ENCODE measurements at places on chromosomes 1 and 21.

DNA sequence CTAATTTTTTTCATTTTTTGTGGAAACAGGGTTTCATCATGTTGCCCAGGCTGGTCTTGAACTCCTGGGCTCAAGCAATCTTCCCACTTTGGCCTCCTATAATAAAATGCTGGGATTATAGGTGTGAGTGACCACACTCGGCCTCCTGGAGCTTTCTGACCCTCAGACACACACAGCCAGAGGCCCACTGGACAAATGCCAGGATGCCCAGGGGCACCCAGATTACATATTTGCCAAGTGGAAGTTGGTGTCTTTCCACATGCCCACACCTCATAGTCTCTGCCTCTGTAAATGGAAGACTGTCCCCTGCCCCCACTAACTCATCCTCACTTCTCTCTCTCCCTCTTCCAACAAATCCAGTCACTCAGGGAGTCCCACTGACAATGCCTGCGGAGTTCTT is 63.4 kb upstream of the LRP8 start:
- DNase-seq, result no peak

DNA sequence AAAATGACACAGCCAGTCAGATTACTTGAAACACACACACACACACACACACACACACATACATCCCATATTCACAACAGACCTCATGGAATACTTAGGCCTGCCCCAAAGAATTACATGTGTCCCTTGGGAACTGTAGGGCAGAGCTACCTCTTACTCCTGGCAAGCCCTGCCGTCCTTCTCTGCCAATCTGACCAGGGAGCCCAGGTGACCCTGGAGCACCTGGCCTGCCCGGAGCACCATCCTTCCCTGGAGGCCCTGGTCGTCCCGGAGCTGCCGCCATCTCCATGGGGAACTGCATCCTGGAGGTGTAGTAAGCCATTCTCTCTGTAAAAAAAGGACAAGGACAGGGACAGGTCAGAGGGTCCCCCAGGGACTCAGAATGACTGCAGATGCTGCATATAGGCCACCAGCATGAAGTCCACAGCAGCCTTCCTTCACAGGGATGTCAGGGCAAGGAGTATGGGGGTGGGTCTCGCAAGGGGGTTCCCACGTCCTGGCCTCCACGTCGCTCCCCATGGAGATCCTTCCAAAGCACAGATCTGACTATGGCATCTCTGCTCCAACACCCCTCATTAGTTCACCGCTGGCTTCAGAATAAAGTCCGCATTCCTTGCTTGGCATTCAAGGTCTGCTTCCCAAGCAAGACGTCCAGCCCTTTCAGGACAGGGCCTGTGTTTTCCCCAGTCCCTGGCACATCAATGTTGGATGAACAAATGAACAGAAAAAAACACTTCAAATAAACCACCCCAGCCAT is 9.2 kb upstream of the PEF1 start:
- DNase-seq, result no peak

- no peak for DNase-seq
Measured at GRCh38 chr21:34795548-34796180, 126.9 kb downstream of the CLIC6 start.

DNA sequence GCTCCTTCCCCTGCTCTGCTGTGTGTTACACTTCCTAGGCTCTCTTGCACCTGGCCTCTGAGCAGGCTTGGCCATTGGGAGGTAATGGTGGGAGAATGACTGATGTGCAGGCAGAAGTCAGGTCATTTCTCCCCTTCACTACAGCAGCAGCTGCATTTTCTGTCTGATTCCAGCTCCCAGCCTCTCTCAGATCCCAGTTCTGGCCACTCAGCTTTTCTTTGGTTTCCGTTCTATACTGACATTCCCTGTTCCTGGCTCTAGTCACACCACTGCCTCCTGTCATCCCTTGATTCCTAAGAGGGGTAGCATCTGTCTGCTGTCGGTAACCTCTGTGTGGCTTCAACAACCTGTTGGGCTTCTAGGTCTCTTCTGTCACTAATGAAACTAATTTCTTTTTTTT is 127.7 kb upstream of the HOOK1 start:
- no peak for DNase-seq

- no peak for DNase-seq
Measured at GRCh38 chr1:32094746-32095521, 12.9 kb upstream of the KPNA6 start.

- DNase-seq, result no peak
Measured at GRCh38 chr1:24327891-24328290, 8.7 kb downstream of the GRHL3 start.

GRCh38 chr1:20126806-20127440 is 7.6 kb upstream of the PLA2G2D start:
- DNase-seq, result no peak

DNA sequence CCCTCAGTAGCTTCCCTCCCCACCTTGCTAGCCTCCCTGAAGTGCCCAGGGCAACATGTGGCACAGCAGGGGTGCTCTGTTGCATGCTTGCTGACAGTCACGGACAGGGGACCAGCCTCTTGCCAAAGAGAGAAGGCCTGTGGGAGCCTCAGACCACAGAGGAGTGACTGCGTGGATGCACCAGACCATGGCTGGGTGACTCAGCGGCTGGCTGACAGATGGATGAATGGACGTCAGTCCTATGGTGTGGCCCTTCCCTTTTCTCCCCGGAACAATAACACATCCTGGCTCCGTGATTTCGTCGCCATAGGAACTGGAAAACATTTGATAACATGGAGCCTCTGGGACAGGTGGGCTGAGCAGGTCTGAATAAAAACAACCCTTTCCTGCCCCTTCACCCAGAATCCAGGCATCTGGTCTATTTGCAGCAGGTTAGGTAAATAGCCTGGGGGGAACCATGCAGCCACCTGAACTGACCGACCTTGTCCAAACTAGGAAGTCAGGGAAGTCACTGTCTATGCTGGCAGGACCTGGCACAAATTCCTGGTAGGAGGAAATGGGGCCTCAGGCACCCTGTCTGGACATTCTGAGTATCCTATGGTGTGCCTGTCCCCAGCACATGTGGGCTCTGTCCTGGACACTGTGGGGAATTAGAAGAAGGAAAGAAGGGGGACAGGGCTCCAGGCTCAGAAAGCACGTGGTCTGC is 53.3 kb downstream of the NENF start:
- DNase-seq, result no peak

DNA sequence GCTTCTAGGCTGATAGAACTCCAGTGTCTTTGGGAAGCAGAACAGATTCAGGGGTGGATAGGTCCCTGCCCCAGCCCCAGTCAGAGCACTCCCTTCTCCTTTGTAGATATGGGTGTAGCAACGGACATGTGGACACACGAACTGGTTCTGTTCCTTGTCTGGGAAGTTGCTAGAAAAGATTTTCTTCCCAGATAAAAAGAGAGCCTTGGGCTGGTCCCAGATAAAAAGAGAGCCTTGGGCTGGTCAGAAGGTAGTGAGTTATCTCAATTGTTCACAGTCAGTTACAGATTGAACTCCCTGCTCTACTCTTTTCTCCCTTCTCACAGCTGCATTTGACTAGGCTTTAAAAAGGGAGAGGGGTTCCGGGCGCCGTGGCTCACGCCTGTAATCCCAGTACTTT is 7.4 kb upstream of the EFNA1 start:
- DNase-seq, result no peak

- no peak for DNase-seq
Measured at GRCh38 chr21:42845296-42845965, 33.9 kb downstream of the WDR4 start.

- DNase-seq, result no peak
Measured at GRCh38 chr1:8915446-8915845, 30.2 kb upstream of the CA6 start.

DNA sequence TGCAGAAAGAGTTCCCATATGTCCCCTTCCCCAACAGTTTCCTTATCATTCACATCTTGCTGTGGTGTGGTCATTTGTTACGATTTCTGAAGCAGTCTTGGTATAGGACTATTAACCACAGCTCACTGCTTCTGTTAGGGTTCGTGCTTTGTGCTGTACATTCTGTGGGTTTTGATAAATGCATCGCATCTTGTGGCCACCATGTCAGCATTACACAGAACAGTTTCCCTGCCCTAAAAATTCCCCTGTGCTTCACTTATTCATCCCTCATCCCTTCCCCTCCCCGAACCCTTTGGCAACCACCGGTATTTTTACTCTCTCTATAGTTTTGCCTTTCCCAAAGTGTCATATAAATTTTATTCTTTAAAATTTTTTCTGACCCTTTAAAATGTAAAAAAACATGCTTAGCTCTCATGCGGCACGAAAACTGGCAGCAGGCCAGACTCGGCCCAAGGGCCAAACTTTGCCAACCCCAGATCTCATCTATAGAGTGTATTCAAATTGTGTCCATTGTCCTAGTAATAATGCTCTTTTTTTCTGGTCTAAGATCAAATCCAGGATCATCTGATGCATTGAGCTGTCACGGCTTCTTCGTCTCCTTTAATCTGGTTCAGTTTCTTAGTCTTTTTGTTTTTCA is 78.2 kb downstream of the SIM2 start:
- no peak for DNase-seq

DNA sequence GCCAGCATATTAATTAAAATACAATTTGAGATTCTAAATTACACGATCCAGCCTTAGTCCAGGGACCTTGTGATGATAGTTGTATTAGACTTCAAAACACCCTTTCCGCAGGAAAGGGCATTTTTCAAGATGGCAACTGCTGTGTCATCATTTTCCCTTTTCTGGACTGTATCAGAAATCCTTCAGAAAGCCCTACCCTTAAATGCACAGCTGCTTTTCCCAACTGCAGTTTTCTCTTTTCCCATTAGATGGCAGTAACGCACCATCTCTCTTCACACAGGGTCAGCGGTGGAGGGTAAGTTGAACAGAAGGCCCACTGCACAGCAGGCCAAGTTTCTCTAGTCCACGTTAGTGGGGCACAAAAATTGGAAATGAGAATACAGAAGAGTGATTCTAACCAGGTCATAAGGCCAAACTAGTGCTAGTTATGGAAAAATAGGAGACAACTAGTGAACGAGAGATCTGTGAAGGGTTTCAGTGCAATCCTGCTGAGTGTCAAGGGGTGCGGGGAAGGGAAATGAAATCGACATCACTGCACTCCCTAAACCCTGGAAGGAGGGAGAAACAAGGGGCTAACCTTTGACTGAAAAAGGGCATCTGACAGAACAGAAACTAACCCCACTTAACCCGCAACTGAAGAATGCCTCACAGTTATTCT is 22.1 kb upstream of the TDRD10 start:
- DNase-seq, result peak; percentile 69

GRCh38 chr1:18100491-18101063 is 7.0 kb upstream of the IGSF21 start:
- no peak for DNase-seq

- DNase-seq, result no peak
Measured at GRCh38 chr1:1538334-1538733, 2.1 kb downstream of the TMEM240 start.

GRCh38 chr1:214934045-214934444 is 148.5 kb upstream of the KCNK2 start:
- no peak for DNase-seq

DNA sequence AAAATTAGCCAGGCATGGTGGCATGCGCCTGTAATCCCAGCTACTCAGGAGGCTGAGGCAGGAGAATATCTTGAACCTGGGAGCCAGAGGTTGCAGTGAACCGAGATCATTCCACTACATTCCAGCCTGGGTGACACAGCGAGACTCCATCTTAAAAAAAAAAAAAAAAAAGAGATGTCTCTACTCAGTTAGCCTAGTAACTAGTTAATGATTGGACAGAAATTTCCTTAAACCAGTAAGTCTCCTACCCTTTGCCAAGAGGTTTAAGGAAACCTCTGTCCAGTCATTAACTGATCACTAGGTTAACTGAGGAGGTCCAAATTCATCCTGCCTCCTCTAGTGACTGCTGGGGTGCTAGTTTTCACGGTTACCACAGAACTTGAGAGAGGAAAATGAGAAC is 143.9 kb upstream of the UBE2U start:
- DNase-seq, result no peak

- no peak for DNase-seq
Measured at GRCh38 chr1:219273088-219273686, 99.5 kb downstream of the LYPLAL1 start.

GRCh38 chr21:43866659-43867331 is 1.8 kb downstream of the AGPAT3 start:
- no peak for DNase-seq

- DNase-seq, result no peak
Measured at GRCh38 chr1:233879841-233880240, 24.6 kb upstream of the SLC35F3 start.

DNA sequence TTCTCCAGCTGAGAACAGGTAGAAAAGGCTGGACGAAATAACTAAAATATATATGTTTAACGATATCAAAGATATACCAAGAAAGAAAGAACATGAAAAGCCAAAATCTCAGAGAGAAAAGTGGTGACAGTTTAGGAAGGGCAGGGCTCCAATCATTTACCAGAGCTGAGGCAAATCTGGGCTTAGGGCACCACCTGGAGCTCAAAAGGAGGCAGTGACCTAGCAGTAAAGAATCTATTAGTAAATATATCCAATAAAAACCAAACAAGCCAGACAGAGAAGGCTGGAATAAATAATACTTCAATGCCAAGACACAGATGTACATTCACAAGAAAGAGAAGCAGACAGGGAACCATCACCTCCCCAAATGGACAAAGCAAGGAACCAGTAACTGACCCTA is 43.5 kb downstream of the CHIA start:
- DNase-seq, result no peak

DNA sequence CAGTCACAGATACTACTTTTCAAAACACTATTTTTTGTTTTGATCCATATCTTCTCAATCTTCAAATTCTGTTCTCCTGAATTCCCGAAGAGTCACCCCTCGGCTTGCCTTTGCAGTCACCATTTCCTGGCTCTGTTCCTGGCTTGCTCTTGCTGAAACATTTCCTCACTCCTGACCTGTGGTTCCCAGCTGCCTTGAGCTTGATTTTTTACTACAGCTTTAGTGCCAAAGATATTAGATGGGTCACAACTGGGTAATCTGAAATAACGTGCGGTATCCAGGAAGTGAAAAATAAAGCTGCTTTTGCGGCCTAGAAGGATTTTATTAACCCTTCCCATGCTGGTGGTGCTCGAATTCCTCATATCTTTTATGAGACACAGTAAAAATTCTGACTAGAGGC is 318.8 kb downstream of the PCP4 start:
- no peak for DNase-seq

DNA sequence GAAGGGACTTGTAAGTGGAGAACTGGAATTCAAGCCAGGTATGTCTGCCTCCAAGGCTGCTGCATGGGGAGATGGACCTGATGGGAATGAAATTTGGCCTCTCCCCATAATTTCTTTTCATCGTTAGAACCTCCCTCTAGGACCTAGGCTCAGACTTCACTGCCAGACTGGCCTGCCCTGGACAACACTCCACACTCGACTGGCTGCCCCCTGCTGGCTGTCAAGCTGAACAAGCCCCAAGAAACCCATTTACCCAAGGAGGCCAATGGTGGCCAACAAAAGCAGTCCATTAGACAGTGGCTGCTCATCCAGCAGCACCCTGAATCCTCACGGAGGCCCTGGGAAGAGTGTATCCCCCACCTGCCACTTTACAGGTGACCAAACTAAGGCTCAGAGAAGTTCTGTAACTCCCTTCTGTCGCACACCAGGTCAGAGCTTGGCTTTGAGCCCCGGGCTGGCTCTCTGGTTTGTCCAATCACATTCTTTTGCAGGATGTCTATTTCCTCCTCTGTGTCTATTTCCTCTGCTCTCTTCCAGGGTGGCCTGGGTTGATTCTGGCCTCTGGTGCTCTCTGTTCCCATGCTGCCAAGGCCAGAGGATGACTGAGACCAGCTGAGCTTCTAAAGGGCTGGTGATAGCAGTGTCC is 3.8 kb downstream of the RNF186 start:
- DNase-seq, result no peak
